ENCODE measurements at places on chromosomes 11 and 22. TPM values are rescaled to one million over a fixed set of nuclear protein-coding genes. Genes with fewer than 3 reads are reported as not detected.

- DNase-seq, result peak; percentile 54
Observed at GRCh38 chr11:48034926-48035871, 54.8 kb downstream of the PTPRJ start.

DNA sequence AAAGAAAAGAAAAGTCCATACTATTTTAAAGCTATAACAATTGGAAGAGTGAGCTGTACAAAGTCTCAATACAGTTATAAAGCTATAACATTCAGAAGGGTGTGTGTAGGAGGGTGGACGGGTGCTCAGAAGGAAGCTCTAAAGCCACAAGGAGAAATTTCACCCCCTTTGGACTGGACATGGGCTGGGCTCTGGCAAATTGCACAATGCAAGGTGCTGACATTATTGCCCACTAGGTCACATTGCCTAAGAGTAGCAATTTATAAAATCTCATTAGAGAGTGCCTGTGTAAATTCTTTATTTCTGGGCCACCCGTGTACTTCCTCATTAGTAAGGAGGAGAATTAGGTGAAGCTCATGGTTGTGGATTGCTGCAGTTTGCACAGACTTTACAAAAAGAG is 5.7 kb upstream of the APOBEC3A start:
- no peak for DNase-seq

DNA sequence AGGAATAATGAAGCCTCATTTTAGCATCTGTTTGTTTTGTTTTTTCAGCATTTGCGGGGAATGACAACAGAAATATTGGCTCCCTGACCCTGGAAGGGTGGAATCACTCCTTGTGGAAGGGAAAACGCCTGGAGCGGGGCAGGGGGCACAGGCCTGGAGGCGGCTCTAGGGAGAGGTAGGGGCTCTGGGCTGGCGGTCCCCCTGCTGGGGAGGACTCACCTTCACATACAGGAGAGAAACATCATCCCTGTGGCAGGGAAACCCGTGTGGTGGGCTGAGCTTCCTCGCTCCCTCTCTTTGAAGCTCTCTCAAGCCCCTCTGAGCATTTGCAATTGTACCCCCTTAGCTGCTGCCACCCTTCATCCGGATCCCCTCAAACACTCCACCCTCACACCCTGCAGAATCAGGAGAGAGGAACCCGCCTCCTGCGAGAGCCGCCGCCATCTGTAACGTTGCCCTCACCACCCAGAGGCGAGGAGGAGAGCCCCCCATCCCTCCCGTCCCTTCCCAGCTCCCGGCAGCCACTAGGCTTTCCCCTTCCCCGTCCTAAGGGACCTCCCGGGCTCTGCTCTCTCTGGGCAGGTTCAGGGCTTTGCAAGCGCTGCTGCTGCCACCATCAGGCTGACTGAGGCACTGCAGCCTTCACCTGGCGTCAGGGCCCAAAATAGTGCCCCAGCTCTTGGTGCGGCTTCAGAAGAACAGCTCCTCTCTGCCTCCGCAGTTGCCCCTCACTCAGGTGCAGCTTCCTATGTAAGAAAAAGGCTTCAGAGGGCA is 10.4 kb downstream of the KIRREL3 start:
- DNase-seq, result peak; percentile 87

C11orf86 gene
- total RNA-seq, result not detected

GRCh38 chr11:123438131-123438627 is 8.1 kb downstream of the GRAMD1B start:
- DNase-seq, result peak; percentile 62

DNA sequence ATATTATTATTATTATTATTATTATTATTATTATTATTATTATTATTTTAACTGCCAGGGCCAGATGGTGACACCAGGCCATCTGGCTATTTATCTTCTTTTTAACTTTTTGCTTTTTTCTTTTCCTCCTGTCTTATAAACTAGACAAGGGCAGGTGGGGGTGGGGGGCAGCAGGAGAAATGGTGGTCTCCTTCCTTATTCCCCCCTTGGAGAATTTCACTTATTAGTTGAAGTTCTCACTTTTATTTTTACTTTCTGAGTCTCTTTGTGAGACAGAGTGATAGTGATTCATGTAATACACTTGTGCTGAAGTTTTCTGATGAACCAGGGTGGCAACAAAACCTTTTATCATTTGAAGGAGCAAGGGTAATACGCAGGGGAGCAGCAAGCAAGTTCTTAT is 96.3 kb upstream of the ALKBH3 start:
- no peak for DNase-seq

FXYD6 gene
- not detected for total RNA-seq

EHBP1L1 gene
- 85.5 TPM for total RNA-seq

GRCh38 chr11:13309156-13309555 is 31.6 kb downstream of the BMAL1 start:
- DNase-seq, result no peak

DNA sequence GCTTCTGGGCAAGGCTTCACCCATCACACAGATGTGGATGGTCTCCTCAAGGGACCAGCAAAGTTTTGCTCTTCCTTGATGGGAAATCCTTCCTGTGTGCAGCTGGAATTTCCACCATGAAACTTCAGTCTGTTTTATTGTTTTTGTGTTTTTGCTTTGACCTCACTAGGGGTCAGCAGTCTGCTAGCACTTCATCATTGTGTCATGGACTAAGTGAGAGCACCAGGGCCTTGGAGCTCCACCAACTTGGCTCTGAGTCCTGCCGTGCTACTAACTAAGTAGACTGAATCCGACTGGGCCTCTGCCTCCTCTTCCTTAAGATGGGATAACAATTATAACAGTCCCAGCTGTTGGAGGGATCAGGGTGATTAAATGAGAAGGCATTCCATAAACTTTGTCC is 305.8 kb upstream of the NCAM1 start:
- peak; percentile 74 for DNase-seq
